ENCODE measurements at places on chromosomes 3 and 15. TPM values are rescaled to one million over a fixed set of nuclear protein-coding genes. Genes with fewer than 3 reads are reported as not detected.

DNA sequence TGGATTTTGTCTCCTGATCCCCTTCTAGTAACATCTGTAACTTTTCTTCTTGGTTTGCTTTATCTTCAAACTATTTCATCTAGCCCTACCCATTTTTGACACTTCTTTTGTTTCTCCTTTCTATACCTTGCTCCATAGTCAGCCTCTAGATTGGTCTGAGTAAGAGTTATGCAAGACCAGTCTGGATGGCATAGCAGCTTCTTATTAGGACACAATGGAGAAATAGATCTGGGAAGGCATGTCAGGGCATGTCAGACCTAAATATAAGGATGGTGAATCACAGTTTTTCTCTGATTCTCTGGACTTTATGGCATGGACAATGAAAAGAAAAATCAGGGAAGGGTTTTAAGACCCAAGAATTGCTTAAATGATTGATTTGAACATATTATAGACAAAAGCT, 452.5 kb downstream of the RAP2B start:
- no peak for DNase-seq

- no peak for DNase-seq
Measured at GRCh38 chr3:170327040-170327808, 30.3 kb upstream of the SKIL start.

- no peak for DNase-seq
Measured at GRCh38 chr3:191889756-191890155, 428.8 kb downstream of the PYDC2 start.

GRCh38 chr3:58009749-58010535, 1.7 kb downstream of the FLNB start:
- no peak for DNase-seq

- no peak for DNase-seq
Measured at GRCh38 chr3:67876261-67876660, 221.8 kb upstream of the SUCLG2 start.

- no peak for DNase-seq
Measured at GRCh38 chr3:47836986-47837385, 34.0 kb downstream of the DHX30 start.

DNA sequence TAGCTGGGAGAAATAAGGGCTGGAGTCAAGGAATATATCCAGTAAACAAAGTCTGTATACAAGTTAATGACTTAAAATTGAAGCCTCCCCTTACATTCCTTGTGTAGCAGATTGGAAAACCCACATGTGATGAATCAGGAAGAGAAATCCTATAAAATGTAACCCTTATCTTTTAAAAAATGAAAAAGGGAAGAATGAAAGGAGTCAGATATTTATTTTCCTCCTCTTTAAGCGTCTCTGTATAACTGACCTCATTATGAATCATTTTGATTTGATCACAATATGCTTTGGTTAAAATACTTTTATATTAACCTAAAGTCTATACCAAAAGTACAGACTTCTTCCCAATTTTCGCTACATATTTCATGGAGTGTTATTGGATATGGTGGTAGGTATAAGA, 316.3 kb upstream of the STAC start:
- DNase-seq = no peak

GRCh38 chr3:141454906-141455602, 31.8 kb upstream of the RASA2 start:
- DNase-seq = no peak

DNA sequence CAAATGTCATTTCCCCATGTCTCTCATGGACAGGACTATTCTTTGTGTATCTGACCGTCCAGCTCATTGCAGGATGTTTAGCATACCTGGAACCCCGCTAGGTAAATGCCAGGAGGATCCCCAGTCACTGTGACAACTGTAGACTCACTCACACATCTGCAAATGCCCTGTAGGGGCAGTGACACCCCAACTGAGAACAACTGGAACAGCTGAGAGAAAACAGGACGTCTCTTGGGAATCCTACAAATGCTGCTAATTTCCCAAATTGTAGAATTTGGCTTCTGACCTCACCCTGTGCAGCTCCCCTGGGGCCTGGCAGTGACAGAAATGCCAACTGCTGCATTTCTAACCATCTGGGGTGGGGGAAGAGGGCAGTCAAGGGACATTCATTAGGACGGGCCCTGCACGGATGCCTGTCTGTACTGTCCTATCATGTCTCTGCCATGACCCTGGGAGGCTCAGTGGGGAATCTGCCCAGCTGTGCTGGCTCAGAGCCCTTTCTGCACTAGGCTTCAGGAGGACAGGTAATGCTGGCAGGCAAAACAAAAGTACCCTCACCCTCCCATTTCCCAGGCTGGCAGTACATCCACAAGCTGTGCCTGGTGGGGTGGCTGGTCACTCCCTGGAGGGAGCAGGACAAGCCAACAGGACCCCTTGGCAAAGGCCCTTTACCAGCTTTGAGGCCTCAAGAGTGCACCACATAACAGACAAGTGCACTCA, 30.4 kb downstream of the RAB6B start:
- no peak for DNase-seq

DNA sequence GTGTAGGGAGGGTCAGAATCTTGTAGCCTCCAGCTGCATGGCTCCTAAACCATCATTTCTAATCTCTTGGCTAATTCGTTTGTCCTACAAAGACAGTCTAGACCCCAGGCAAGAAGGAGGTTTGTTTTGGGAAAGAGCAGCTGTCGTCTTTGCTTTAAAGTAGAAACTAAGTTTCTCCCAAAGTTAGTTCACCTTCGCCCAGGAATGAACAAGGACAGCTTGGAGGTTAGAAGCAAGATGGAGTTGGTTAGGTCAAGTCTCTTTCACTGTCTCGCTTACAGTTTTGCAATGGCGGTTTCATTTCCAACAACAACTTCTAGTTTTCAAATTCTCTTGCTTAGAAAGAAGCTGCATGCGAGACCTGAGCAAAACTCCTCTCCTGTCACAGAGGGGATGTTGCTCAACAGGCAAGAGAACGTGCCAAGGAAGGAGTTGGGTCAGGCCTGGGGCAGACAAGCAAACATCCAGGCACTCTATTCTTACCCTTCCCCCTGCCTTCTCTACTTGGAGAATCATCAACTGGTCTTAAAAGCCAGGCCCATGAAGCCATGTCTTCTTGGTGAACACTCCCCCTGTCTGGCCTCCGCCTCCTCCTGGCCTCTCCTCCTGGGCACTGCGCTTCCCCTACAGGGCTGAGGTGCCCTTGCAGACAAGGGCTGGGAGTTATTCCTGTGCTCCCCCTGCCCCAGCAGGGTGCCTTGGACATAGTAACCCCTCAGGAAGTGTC, 57.6 kb downstream of the TMEM44 start:
- peak; percentile 45 for DNase-seq

DNA sequence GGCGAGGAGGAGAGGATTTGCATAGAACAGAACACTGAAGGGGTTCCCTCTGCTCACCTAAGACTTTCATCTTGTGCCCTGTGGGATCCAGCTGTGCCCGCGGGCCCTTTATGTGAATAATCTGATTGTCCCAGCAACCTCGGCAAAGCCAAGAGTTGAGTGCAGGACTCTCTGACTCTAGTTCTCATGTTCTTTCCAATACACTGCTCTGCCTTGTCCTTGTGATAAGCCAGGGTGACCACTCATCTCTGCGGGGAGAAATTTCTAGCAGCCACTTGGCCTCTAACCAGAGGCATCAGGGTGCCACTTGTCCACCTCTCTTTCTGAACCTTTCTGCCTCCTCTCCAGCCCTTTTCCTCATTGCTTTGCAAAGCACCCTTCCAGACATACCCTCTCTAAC, 31.8 kb downstream of the AQP9 start:
- no peak for DNase-seq

GRCh38 chr3:127615631-127616305, 13.2 kb upstream of the PODXL2 start:
- no peak for DNase-seq

DNA sequence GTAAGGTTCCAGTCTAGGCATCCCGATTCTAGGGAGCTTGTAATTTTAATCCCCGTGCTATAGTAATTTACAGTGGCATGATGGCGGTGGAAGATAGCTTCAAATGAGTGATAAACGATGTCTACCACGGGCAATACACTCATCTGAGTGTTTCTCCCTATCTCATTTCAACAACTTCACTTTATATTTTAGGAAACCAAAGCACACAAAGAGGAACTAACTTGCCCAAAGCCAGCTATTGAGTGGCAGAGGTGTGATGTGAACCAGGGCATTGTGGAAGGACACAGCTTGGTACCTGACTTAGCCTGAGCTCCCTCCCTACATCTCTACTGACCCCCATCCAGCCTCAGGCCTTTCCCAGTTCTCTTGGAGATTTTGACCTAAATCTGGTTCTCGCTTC, 16.9 kb upstream of the FILIP1L start:
- no peak for DNase-seq

- no peak for DNase-seq
Measured at GRCh38 chr3:62370858-62371719, 2.3 kb downstream of the FEZF2 start.

GRCh38 chr3:10933021-10933420, 59.5 kb upstream of the SLC6A1 start:
- DNase-seq = no peak

- no peak for DNase-seq
Measured at GRCh38 chr15:51382787-51383186, 41.3 kb downstream of the GLDN start.

DNA sequence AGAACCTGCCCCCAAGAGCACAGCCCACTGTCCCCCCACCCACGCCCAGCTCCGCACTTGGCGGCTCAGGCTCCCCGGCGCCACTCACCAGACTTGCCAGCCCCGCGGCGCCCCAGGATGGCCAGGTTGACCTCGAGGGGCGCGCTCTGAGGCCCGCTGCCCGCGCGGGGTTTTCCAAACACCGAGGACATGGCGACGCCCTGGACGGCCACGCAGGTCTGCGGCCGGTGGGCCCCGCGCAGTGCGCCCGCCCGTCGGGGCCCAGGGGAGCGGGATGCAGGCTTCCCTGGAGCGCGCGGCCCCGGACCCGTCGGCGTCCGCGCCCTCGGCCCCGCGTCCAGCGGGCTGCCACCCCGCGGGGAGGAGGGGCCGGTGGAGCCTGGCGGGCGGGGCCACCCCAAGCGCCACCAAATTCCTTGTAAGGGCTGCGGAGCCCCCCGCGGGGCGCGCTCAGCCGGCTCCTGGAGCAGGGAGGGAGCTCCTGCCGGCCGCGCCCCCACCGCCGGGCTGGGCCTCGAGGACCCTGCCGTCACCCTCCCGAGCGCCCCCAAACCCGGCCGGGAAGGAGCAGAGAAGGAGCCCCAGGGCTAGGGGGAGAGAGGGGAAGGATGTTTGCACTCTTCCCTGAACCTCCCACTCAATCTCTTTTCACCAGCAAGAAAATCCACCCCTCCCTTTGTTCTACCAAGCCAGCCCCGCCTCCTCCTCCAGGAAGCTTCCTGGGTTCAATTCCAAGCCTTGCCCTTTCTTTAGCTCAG, at the start of gene RASL12:
Gene RASL12 (minus strand): TSS at position 347 of the 758 bp plus-strand sequence. CDS start 156 bp downstream, at position 191.
- DNase-seq = no peak

DNA sequence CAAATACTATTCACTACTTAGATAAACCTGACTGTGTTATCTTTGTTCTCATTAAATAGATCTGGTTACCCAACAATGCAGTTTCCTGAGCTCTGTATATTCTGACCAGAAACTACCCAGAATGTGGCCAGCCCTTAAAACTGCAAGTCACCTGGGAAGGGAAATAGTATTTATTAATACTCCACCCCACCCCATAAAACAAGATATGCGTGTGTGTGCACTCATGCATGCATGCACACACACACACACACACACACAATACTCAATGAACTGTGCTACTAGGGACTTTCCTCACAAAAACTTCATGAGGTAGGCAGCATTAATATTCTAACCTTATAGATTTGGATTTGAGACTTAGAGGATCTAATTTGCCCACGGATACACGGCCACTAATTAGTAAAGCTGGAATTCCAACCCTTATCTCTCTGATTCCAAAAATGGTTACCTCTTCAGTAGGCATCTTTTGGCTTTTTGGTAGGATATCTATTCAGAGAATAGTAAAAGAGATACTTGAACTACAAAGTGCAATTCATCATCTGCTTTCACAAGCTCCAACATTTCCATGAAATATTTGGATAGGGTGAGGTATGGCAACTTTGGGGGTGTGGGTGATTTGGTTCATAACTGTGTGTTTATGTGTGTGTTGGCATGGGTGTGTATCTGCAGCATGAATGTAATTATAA, 197.0 kb upstream of the CFAP20DC start:
- DNase-seq = no peak

- no peak for DNase-seq
Measured at GRCh38 chr15:29133791-29134190, 135.8 kb downstream of the NSMCE3 start.

- no peak for DNase-seq
Measured at GRCh38 chr15:96186105-96186504, 144.4 kb upstream of the NR2F2 start.

GRCh38 chr15:68900027-68900426, 30.3 kb upstream of the SPESP1 start:
- no peak for DNase-seq

DNA sequence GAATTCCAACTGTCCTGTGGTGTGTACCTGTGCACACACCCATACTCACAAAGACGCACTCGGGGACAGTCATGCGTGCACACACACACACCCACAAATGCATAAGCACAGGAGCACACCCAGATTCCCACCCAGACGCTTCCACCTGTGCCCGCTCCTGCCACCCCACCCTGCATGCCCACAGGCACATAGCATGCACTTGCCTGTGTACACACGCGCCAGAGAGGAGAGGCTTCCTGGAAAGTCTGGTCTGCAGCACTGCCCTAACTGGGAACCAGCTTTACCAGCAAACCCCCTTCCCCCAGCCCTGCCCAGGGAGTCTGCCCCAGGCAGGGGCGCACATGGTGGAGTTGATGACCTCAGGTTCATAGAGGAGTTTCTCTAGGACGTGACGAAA, 246.2 kb downstream of the UACA start:
- no peak for DNase-seq

Gene SLC9C1
- not detected for total RNA-seq

Gene SLC12A1
- total RNA-seq = not detected

Gene EPHB3
- 6.5 TPM for total RNA-seq

Gene ALDH1A3
- total RNA-seq = 69.6 TPM

Gene IL17RD
- 10.2 TPM for total RNA-seq

Gene TF
- 6.8 TPM for total RNA-seq

Gene BFSP2
- not detected for total RNA-seq

Gene PLA2G4B
- 5.7 TPM for total RNA-seq

Gene GP9
- total RNA-seq = not detected

Gene CFAP161
- total RNA-seq = 0.63 TPM

Gene PPP1R14D
- total RNA-seq = not detected

Gene DUOXA2
- total RNA-seq = not detected

Gene B3GALNT1
- 5.7 TPM for total RNA-seq

Gene SV2B
- 17.1 TPM for total RNA-seq

Gene GRK7
- not detected for total RNA-seq

Gene SLC28A2
- not detected for total RNA-seq

Gene SMCO1
- total RNA-seq = not detected

Gene TNFAIP8L3
- 9.0 TPM for total RNA-seq

Gene STRIT1
- not detected for total RNA-seq

Gene IL16
- total RNA-seq = 79.0 TPM
